ENCODE measurements at places on chromosomes 2 and 18. TPM values are rescaled to one million over a fixed set of nuclear protein-coding genes. Genes with fewer than 3 reads are reported as not detected.

The CABYR gene
- 1.8 TPM for total RNA-seq

The CCDC74B gene
- total RNA-seq, result 5.0 TPM

The DNAH6 gene
- 0.42 TPM for total RNA-seq

The SFT2D3 gene
- total RNA-seq, result 9.6 TPM

The TBR1 gene
- not detected for total RNA-seq

The TFCP2L1 gene
- total RNA-seq, result 0.42 TPM

The AFF3 gene
- total RNA-seq, result 48.5 TPM

The EFR3B gene
- 1.2 TPM for total RNA-seq

The NHEJ1 gene
- total RNA-seq, result 24.4 TPM

The HOXD12 gene
- total RNA-seq, result not detected

The APCDD1 gene
- total RNA-seq, result 51.8 TPM

The NDUFB3 gene
- total RNA-seq, result 37.1 TPM

The SNTG2 gene
- 5.2 TPM for total RNA-seq

The MC2R gene
- total RNA-seq, result not detected

The PRKAG3 gene
- total RNA-seq, result not detected

The GLI2 gene
- 16.1 TPM for total RNA-seq

The CRYBA2 gene
- total RNA-seq, result not detected

The GPBAR1 gene
- total RNA-seq, result 0.42 TPM

The GBX2 gene
- not detected for total RNA-seq

The UGT1A8 gene
- total RNA-seq, result not detected

The IHH gene
- not detected for total RNA-seq

The GNLY gene
- total RNA-seq, result 2.9 TPM

The RPRD1A gene
- 73.9 TPM for total RNA-seq

The GKN2 gene
- not detected for total RNA-seq

The CD207 gene
- total RNA-seq, result 0.26 TPM

The PXDN gene
- 71.8 TPM for total RNA-seq

The TEX44 gene
- not detected for total RNA-seq

The B3GNT2 gene
- total RNA-seq, result 15.9 TPM

The REG3A gene
- total RNA-seq, result not detected

The DSG4 gene
- not detected for total RNA-seq

The FLACC1 gene
- total RNA-seq, result 4.5 TPM

The GKN1 gene
- total RNA-seq, result not detected

The UPP2 gene
- total RNA-seq, result not detected

The CEBPZOS gene
- total RNA-seq, result 28.1 TPM

The MC5R gene
- total RNA-seq, result not detected

The FHOD3 gene
- 51.4 TPM for total RNA-seq

The POTEI gene
- total RNA-seq, result not detected

The SLC5A7 gene
- 1.1 TPM for total RNA-seq

The KCNG2 gene
- not detected for total RNA-seq

The POTEE gene
- not detected for total RNA-seq

The MAP3K2 gene
- total RNA-seq, result 68.5 TPM

The IRS1 gene
- total RNA-seq, result 37.7 TPM

The RAMP1 gene
- 287 TPM for total RNA-seq

The ARHGAP15 gene
- total RNA-seq, result 7.1 TPM
